ENCODE measurements at places on chromosomes 5 and 9.
A peak's percentile ranks its signal among the peaks of the same experiment; 100 is the strongest.

DNA sequence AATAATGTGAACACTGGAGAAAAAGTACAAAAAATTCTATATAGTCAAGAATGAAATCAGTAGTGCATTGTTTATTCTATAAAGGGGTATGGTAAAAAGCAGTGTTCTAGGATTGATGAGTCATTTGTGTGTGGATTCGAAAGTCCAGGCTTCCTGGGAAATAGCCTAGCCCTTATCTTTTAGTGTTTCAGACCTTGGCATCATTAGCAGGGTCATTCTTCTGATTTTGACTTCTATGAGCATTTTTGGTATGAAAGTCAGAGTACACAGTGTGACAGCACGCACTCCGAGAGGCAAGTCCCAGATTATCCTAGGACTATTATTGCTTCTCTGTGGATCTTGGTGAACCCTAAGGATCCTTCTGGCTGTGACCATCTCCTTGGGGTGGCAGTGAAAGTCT is 16.9 kb downstream of the PCSK5 start:
- no peak overlapping the region for H3K4me3 ChIP-seq
- peaks cover 5% of the 10 kb centered on the region for H3K4me1 ChIP-seq
- H3K36me3 ChIP-seq: no peaks in the 10 kb centered on the region
- no peaks in the 10 kb centered on the region for H3K27me3 ChIP-seq

DNA sequence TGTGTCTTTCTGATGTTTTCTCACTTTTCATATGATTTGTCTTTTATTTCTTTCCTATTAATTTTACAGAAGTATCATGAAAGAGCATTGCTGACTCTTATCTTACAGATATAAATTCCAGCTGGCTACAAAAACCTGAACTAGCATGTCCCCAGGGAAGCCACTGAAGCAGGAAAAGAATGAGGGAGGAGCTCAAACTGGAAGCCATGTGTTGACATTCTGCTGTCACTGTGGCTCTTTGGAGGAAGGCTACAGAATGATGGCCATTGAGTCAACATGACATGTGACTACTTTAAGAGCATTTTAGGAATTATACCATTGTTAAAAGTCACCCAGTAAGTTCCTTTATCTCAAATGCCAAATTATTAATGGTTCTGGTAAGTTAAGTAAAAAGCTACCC is 638.3 kb upstream of the DMAC1 start:
- no peaks in the 10 kb centered on the region for H3K27me3 ChIP-seq
- no peak overlapping the region for H3K27ac ChIP-seq
- no peak for DNase-seq

DNA sequence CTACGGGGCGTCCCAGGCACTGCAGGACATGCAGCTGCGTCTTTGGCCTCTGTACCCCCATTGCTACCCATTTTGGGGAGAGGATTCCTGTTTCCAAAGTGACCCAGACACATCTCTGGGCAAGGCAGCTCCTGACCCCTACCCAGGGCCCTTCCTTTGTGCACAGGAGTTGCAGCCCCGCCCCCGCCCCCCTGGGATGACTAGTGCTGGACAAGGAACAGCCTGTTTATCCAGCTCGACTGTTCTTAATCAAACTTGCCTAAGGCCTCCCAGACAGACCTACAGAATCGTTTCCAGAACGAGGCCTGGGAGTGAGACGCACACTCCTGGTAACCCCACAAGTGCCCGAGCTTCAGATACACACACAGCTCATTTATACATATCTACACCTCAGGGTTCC is 13.2 kb downstream of the DIPK1B start:
- H3K27me3 ChIP-seq: no peaks in the 10 kb centered on the region
- H3K4me3 ChIP-seq: no peak overlapping the region
- no peak overlapping the region for H3K27ac ChIP-seq
- no peaks in the 10 kb centered on the region for H3K36me3 ChIP-seq

GRCh38 chr5:139501381-139501780 is 18.8 kb upstream of the STING1 start:
- H3K36me3 ChIP-seq: no peaks in the 10 kb centered on the region
- H3K27me3 ChIP-seq: no peaks in the 10 kb centered on the region
- DNase-seq: no peak
- H3K4me3 ChIP-seq: no peak overlapping the region

GRCh38 chr5:154214371-154215106 is 24.0 kb downstream of the GALNT10 start:
- no peaks in the 10 kb centered on the region for H3K27me3 ChIP-seq
- H3K4me1 ChIP-seq: peaks cover 19% of the 10 kb centered on the region
- no peak overlapping the region for H3K27ac ChIP-seq
- H3K36me3 ChIP-seq: no peaks in the 10 kb centered on the region
- H3K4me3 ChIP-seq: no peak overlapping the region
- no peak for DNase-seq

- H3K36me3 ChIP-seq: no peaks in the 10 kb centered on the region
- H3K4me1 ChIP-seq: peaks cover 8% of the 10 kb centered on the region
- no peak overlapping the region for H3K4me3 ChIP-seq
- no peak for DNase-seq
- H3K27me3 ChIP-seq: peaks cover 13% of the 10 kb centered on the region
- H3K27ac ChIP-seq: no peak overlapping the region
Measured at GRCh38 chr9:130663258-130663976, 977 bp upstream of the PRDM12 start.

GRCh38 chr5:155897761-155898160 is 429.2 kb upstream of the SGCD start:
- no peaks in the 10 kb centered on the region for H3K27me3 ChIP-seq
- H3K4me1 ChIP-seq: no peaks in the 10 kb centered on the region
- no peak overlapping the region for H3K27ac ChIP-seq
- no peak for DNase-seq
- no peaks in the 10 kb centered on the region for H3K36me3 ChIP-seq
- no peak overlapping the region for H3K4me3 ChIP-seq

- H3K27me3 ChIP-seq: no peaks in the 10 kb centered on the region
- H3K4me1 ChIP-seq: no peaks in the 10 kb centered on the region
- H3K27ac ChIP-seq: no peak overlapping the region
- H3K36me3 ChIP-seq: no peaks in the 10 kb centered on the region
- no peak overlapping the region for H3K4me3 ChIP-seq
Measured at GRCh38 chr5:172085738-172086137, 79.3 kb upstream of the FBXW11 start.

- no peaks in the 10 kb centered on the region for H3K36me3 ChIP-seq
- no peaks in the 10 kb centered on the region for H3K27me3 ChIP-seq
- no peak for DNase-seq
Measured at GRCh38 chr9:89400403-89401116, 82.3 kb downstream of the SECISBP2 start.

DNA sequence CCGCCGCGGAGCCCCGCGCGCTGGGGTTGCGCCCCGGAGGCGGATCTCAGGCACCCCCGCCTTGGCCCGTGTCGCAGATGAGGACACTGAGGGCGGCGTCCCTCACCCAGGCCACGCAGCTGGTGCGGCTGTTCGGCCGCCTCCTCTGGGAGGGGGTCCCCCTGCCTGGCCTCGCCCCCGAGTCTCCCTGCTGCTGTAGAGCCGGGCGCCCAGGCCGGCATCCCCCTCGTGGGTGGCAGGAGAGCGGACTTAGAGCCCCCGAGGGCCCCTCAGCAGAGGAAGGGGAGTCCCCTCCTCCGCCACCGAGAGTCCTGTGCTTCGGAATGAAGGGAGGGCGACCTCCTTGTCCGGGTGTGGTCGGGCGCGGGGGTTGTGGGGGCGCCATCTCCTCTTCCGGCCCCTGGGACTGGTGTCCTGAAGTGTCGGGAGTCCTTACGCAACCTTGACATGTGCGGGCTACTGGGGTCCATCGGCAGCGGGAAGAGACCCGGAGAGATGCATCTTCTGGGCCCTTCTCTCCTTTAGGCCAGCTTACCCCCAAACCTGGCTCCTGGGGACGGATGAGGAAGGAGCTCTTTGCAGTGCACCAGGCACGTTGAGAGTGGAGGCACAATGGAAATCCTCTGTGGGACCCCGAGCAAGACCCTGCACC is 11.7 kb upstream of the EXOSC2 start:
- H3K27me3 ChIP-seq: no peaks in the 10 kb centered on the region
- H3K4me1 ChIP-seq: peaks cover 4% of the 10 kb centered on the region
- H3K27ac ChIP-seq: no peak overlapping the region
- peak overlapping the region; percentile 40 for H3K4me3 ChIP-seq

DNA sequence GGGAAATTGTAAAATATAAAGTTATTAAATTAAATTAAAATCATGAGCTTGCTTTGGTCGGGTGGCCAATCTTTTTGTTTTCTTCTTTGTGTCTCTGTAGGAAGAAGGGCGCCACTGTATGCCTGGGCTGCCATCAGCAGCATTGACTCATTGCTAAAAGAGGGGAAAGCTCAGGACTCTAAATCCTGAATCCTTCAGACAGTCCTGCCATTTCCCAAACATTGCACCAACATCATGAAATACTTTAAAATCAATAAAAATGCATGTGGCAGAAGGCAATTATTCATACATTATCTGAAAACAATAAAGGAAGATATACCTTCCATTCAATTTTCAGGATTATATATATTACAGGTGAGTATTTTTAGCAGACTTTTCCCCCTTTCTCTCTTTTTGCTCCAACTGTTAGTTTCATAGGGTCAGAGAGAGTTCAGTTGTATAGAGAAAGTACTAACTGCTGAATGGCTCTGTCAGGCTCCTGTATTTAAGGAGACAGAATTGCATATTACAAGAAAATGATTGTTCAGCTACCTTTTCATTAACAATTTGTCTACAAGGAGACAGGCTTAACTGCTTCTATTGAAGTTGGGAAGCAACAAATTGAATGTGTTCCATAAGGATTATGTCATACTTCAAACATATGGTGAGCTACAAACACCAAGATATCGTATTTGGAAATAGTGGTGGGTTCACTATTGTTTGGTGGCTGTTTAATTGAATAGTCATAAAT is 95.7 kb downstream of the ATPSCKMT start:
- H3K27ac ChIP-seq: no peak overlapping the region
- H3K4me3 ChIP-seq: no peak overlapping the region
- no peak for DNase-seq
- no peaks in the 10 kb centered on the region for H3K4me1 ChIP-seq

GRCh38 chr9:82108941-82109340 is 120.4 kb downstream of the SPATA31D1 start:
- no peak overlapping the region for H3K4me3 ChIP-seq
- no peak for DNase-seq
- H3K27me3 ChIP-seq: no peaks in the 10 kb centered on the region
- no peak overlapping the region for H3K27ac ChIP-seq

- H3K27ac ChIP-seq: no peak overlapping the region
- no peak for DNase-seq
- H3K4me3 ChIP-seq: no peak overlapping the region
- H3K4me1 ChIP-seq: no peaks in the 10 kb centered on the region
- no peaks in the 10 kb centered on the region for H3K36me3 ChIP-seq
Measured at GRCh38 chr5:175335691-175336090, 108.3 kb downstream of the DRD1 start.

- no peaks in the 10 kb centered on the region for H3K4me1 ChIP-seq
- H3K36me3 ChIP-seq: no peaks in the 10 kb centered on the region
- H3K27ac ChIP-seq: no peak overlapping the region
- H3K27me3 ChIP-seq: no peaks in the 10 kb centered on the region
- H3K4me3 ChIP-seq: no peak overlapping the region
Measured at GRCh38 chr5:115430374-115430773, 114.2 kb downstream of the FEM1C start.

DNA sequence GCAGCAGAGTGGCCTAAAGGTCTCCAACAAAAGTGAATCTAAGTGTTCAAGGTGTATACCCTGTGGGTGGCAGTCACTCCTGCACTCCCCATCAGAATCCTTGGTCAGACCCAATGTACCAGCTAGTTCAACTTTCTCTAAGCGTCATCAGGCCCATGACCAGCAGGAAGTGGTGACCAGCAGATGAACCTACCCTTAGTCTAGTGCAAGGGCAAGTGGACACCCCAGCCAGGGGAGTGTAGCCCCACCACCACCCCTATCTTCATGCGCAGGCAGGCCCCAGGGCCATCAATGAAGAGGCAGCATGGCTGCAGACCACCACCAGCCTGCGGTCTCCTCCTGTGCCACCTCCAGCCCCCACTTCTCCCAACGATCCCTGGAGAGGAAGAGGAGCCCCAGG is 213.1 kb downstream of the AGTPBP1 start:
- H3K27me3 ChIP-seq: no peaks in the 10 kb centered on the region
- H3K27ac ChIP-seq: no peak overlapping the region
- H3K36me3 ChIP-seq: no peaks in the 10 kb centered on the region
- DNase-seq: no peak

DNA sequence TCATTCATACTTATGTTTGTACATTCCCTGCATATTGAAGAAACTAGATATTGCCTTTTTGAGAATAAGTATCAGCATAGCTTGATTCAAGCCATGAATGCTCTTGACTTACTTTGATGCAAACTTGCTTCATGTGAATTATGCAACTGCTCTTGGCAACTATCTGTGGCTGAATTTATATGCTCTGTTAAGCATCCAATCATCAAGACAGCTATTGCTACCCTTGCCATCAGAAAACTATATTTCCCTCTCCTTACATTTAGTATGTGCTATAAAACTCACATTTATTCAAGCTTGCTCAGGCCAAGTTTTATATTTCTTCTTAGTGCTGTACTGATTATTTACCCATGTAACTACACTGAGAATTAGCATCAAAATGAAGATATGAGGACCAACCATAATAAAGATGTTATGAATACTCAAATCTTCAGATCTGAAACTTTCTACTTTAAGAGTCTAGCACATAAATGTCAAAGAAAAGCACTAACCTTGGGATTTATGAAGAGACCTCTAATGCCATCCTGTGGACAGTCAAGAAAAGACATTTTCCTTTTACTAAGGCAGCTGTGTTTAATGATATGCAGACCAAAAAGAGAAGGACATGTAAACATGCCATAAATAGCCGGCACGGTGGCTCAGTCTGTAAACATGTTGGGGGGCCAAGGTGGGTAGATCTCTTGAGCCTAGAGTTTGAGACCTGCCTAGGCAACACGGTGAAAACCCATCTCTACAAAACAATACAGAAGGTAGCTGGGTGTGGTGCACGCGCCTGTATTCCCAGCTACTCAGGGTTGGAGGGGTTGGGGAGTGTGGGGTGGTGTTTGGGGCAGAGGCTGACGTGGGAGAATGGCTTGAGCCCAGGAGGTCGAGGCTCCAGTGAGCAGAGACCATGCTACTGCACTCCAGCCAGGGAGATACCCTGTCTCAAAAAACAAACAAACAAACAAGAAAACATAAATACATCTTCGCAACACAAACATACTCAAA is 267.0 kb upstream of the TYRP1 start:
- H3K4me1 ChIP-seq: no peaks in the 10 kb centered on the region
- no peak overlapping the region for H3K4me3 ChIP-seq
- no peaks in the 10 kb centered on the region for H3K27me3 ChIP-seq
- H3K27ac ChIP-seq: no peak overlapping the region
- DNase-seq: no peak

GRCh38 chr9:78437806-78438205 is 140.9 kb downstream of the PSAT1 start:
- no peak overlapping the region for H3K4me3 ChIP-seq
- no peak for DNase-seq
- peaks cover 2% of the 10 kb centered on the region for H3K4me1 ChIP-seq
- H3K27me3 ChIP-seq: no peaks in the 10 kb centered on the region
- H3K36me3 ChIP-seq: no peaks in the 10 kb centered on the region
- no peak overlapping the region for H3K27ac ChIP-seq

DNA sequence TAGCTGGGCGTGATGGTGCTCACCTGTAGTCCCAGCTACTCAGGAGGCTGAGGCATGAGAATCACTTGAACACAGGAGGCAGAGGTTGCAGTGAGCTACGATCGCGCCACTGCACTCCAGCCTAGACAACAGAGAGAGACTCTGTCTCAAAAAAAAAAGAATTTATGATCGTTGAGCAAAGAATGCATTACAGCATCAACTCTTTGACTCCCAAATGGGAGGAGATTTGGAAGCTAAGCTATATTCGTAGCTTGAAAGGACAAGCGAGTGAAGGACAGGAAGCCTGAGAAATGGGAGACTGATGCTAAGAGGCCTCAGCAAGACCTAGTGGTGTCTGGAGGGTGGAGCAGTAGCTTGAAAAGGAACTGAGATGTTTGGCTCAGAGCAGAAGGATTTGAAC is 10.3 kb upstream of the CCIN start:
- peaks cover 6% of the 10 kb centered on the region for H3K4me1 ChIP-seq
- H3K4me3 ChIP-seq: no peak overlapping the region
- H3K36me3 ChIP-seq: no peaks in the 10 kb centered on the region
- H3K27ac ChIP-seq: no peak overlapping the region
- H3K27me3 ChIP-seq: no peaks in the 10 kb centered on the region
